ENCODE measurements at places on chromosomes 3 and 15.

DNA sequence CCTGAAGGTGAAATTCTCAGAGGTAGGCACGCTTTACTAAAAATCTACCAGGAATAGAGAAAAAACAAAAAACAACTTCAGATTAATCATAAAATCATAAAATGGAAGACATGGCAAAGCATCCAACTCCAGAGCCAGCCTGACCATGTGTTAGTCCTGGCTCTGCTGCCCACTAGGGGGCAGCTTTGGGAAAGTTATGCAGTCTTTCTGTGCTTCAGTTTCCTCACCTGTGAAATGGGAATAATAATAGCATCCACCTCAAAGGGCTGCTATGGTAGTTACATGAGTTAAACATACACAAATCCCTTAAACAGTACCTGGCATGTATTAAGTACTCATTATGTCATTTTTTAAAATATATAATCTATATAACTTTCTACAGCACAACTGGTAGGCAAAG lies 52.3 kb downstream of the WNT5A start:
- peak; percentile 37 for DNase-seq

DNA sequence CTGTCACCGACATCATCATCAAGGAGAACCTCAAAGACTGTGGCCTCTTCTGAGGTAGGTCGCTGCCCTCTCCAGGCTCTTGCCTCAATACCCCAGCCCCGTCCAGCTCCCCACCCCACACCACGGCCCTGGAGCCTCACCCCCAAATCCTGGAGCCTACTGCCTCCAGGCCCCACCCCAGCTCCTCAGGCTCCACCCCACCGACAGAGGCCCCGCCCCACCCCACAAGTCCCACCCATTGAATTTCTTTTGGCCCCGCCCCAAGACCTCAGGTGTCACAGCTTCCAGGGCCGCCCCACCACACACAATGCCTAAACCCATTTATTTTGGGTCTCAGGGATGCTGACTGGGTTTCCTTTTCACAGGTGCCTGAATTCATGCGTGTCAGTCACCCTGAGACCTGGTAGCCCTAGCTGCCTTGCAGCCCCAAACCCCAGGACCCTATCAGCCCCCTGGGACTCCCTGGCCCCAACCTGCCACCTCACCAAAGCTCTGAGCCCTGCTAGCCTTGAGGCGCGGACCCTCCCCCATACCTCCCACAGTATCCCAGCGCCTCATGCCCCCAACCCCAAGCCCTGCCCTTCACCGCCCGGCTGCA lies 3.6 kb downstream of the GNAT1 start:
- DNase-seq = no peak

GRCh38 chr3:194955979-194956696 lies 270.5 kb downstream of the FAM43A start:
- no peak for DNase-seq

DNA sequence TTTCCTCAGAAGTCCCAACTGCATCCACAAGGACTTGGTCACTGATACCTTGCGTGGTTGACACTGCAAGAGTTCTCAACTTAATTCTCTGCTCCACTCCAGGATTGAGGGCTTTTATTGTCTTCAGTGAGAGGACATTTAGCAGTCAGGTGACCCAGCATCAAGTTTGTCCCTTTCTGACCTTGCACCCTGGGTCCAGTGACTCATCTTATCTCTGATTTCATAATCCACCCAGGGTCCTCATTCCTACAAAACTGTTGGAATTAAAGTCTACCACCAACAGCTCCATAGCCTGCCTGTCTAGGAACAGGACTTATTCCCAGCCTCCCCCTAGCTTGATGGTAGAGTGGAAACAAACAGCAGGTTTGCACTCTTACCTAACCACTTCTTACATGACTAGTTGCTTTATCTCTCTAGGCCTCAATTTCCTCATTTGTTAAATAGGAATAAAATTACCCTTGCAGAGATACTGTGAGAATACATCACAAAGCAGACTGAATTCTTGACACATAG lies 151.3 kb upstream of the LPP start:
- no peak for DNase-seq

DNA sequence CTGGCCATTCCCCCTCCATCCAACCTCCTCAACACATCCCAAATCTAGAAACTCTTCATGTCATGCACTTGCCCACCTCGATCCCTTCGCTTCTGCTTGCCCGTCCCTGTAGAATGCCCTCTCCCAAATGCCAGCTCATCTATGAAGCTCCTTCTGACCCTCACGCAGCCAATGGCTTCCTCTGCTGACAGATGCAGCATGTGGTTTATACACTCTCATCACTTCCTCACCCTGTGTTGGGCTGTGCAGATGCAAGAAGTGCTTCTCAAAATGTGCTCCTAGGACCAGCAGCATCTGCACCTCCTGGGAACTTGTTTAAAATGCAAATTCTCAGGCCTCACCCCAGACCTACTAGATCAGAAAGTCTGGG lies 51.7 kb downstream of the SEMA5B start:
- DNase-seq = no peak

DNA sequence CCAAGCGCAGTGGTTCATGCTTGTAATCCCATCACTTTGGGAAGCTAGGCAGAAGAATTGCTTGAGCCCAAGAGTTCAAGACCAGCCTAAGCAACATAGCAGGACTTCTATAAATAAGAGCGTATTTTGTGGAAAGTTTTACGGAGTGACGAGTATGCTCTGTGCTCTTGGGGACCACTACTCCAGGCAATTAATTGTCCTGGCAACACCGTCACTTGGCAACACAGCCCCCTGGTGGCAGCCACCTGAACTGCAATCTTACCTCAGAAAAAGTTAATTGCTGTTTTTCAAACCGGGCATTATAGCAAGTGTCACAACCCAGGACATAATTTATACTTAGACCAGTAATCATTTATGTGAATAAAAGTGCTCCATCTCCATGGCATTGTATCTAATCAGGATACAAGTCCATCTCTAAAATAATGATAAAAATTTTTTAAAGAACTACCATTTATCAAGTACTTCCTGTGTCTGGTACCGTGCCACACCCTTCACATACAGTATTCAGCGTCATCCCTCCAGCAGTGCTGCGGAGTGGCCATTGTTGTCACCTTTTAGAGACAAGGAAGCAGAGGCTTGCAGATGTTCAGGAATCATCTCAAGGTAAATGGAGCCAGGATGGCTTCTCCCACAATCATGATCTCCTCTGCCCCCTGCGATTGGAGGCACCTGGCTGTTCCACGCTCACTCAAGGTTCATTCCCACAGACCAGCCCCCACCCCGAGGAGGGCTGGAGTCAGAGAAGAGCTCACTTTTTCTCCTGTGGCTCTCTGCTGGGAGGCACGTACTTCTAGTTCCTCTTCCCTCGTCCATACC lies 34.5 kb downstream of the PLA2G4D start:
- peak; percentile 56 for DNase-seq

DNA sequence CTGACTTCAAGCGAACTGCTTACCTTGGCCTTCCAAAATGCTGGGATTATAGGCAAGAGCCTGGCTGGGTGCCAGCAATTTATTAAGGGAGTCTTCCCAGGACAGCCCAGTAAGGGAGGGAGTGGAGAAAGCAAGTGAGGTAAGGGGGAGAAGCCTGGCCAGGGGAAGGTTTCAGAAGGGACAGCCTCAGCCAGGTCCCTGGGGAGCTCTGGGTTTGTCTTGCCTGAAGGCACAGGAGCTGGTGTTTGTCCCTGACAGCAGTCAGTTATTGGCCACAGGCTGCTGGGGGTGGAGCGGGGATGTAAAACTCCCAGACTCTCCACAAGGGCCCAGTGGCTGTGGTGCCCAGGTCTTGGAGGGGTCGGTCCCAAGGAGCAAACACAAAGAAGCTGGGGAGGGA lies 33.0 kb upstream of the CDCP1 start:
- no peak for DNase-seq

DNA sequence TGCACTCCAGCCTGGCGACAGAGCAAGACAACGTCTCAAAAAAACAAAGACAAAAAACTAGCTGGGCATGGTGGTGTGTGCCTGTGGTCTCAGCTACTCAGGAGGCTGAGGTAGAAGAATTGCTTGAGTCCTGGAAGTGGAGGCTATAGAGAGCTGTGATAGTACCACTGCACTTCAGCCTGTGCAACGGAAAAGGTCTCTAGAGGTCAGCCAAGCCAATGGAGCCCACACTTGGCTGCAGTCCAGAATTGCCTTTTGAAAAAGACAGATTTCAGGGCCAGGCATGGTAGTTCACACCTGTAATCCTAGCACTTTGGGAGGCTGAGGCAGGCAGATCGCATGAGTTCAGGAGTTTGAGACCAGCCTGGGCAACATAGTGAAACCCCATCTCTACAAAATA lies 8.4 kb upstream of the RBPMS2 start:
- DNase-seq = no peak

GRCh38 chr3:109098079-109098644 lies 19.8 kb downstream of the MORC1 start:
- peak; percentile 52 for DNase-seq

- DNase-seq = no peak
These were observed 19.3 kb upstream of the ZNF770 start for GRCh38 chr15:35007397-35007796.

Data from epithelial cell of esophagus (primary cell).